ENCODE measurements at places on chromosomes 12 and 14.

- DNase-seq: no peak
Observed at GRCh38 chr12:49716553-49716952, 9.3 kb upstream of the FMNL3 start.

GRCh38 chr12:18895946-18896345, 158.0 kb downstream of the CAPZA3 start:
- DNase-seq: peak; percentile 25

DNA sequence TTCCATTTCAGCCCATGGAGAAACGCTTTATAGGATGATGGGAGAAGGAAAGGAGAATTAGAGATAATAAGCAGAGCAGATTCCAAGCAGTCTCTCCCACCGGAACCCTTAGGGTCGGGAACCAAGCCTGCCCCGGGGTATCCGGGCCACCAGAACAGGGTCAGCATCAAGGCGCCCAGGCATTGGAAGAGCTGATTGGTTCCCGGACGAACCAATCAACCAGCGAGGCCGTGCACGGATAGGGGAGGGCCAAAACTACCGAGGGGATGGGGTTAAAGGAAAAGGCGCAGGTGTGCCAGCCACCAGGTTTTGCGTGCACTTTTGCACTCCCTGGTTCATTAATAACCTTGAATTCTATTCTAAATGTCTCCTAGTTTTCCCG, 1.7 kb downstream of the PPM1H start:
- peak; percentile 54 for DNase-seq

DNA sequence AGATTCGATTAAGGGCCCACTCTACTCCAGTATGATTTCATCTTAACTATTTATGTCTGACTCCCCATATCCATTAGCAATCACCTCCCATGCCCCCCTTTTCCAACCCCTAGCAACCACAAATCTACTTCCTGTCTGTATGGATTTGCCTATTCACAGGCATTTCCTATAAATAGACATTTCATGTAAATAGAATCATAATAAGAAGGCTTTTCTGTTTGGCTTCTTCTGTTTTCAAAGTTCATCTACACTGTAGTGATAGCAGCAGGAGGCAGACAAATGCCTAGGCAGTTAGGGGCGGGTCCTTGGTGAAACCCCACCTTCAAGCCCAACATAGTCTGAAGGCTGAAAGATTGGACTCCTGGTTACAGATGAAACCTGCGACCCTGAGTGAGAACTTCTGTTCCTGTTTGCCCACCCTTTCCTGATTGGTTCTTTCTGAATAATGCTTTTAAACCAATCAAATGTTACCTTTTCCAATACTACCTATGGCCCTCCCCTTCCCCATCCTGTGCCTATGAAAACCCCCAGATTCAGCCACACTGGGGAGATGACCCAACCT, 62.1 kb upstream of the HECTD1 start:
- no peak for DNase-seq

- DNase-seq: peak; percentile 74
Observed at GRCh38 chr12:123115409-123116121, 35.3 kb downstream of the PITPNM2 start.

Measured in testis (tissue), 5 donors.